ENCODE measurements at places on chromosomes 4 and X. TPM values are rescaled to one million over a fixed set of nuclear protein-coding genes. Genes with fewer than 3 reads are reported as not detected.

DNA sequence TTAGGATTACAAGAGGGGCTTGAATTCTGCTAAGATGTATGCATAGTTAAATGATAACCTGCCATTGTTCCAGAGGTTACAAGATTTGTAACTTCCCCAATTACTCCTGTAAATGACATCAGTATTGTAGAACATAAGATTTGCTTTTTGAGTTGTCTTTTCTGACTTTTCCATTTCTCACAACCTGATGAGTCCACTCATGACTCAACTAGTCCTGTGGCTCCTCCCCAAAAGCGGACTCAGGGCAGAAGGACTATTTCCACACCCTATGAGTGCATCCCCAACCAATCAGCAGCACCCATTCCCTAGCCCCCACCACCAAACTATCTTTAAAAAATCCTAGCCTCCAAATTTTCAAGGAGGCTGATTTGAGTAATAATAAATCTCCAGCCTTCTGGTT lies 54.7 kb downstream of the HOPX start:
- no peak for DNase-seq

DNA sequence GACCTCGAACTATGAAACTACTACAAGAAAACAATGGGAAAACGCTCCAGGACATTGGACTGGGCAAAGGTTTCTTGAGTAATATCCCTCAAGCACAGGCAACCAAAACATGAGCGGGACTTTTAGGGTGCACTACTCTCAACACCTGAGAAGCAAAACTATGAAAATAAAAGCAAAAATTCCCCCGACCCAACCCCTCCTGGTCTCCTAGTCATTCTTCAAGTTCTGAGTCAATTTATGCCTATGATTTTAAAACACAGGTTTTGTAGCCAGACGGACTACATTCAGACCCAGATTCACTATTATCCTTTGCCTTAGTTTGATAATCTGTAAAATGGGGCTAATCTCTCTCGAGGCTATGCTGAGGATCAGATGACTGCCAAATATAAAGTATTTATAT lies 97.0 kb downstream of the SOWAHB start:
- no peak for DNase-seq

- DNase-seq = no peak
These were observed 108.9 kb downstream of the USP46 start for GRCh38 chr4:52550186-52550585.

GRCh38 chr4:6776920-6777635 lies 5.4 kb upstream of the KIAA0232 start:
- DNase-seq = no peak

DNA sequence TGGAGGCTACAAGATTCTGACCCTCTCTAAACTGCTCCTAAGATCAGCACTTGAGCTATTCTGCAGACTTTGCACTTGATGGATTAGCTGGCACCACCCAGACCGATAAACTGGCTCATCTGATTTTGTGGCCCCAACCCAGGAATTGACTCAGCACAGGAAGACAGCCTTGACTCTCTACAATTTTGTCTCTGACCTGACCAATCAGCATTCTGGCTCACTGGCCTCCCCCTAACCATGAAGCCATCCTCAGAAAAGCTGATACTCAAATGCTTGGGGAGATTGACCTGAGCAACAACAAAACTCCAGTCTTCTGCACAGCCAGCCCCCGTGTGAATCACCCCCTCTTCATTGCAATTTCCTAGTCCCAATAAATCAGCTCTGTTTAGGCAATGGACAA lies 195.4 kb upstream of the PPP1R2C start:
- DNase-seq = no peak

DNA sequence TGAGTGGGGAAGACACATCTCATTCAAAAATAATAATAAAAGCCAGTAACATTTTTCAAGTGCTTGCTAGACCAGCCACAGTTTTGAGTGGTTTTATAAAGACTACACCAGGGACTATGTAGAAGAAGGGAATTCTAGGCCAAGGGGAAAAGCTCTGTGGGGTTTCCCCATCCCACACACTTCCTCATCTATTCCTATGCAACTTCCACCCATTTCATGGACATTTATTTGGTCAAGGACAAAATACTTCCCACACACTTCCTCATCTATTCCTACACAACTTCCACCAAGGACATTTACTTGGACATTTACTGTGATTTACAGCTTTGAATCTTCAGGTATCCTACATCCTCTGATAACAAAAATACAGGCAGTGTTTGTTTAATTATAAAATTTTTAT lies 86.5 kb upstream of the KLF3 start:
- DNase-seq = no peak

DNA sequence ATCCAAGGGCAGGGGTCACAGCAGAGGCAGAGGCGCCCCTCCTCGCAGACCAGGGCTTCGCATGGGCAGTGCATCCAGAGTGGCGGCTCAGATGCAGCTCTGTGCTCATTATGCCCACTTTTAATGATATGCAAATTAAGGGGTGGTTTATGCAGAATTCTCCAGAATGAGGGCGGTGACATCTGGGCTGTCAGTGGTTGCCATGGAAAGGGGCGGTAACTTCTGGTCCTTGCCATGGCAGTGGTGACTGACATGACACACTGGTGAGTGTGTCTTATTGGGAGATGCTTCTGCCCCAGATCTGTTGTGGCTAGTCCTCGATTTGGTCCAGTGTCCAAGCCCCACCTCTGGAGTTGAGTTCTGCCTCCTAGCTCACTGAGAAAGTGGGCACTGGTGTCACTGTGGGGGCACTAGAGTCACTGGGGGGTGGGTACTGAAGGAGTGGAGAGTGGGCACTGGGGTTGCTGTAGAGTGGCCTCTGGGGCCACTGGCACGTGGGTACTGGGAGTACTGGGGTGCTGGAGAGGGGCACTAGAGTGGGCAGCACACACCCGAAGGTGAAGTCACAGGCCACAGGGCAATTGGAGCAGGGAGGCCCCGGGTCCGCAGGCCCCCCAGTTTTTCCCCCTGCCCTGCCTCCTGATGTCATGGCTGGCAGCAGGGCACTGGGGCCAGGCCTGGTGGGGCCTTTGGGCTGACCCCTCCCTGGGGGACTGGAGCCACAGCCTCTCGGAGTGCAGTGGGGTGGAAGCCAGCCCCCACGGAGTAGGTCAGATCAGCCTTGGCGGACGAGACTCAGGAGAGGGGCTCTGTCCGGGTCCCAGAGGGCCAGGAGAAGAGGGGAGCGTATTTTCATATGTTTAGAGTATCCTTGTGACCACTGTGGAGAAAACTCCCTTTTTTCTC lies 98.6 kb upstream of the NKX1-1 start:
- no peak for DNase-seq

The F8 gene
- 2.3 TPM for total RNA-seq

DNA sequence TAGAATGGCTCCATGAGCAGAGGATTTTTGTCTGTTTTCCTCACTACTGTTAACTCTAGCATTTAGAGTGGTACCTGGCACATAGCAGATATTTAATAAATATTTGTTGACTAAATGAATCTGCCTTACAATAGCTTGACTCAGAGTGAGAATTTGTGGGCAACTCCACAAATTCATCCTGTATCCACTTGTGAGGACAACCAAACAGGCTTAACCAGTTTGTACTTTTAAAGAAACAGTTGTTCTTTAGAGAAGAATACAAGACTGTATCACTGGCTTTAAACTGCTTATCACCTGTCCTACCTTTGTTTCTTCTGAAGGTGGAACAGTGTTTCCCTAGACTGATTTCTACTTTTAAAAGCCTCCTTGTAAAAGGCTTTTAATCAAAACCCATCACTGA lies 141.3 kb upstream of the SH3RF1 start:
- no peak for DNase-seq

The BMP3 gene
- total RNA-seq = 0.40 TPM

GRCh38 chr4:3284734-3285557 lies 7.9 kb upstream of the RGS12 start:
- no peak for DNase-seq

DNA sequence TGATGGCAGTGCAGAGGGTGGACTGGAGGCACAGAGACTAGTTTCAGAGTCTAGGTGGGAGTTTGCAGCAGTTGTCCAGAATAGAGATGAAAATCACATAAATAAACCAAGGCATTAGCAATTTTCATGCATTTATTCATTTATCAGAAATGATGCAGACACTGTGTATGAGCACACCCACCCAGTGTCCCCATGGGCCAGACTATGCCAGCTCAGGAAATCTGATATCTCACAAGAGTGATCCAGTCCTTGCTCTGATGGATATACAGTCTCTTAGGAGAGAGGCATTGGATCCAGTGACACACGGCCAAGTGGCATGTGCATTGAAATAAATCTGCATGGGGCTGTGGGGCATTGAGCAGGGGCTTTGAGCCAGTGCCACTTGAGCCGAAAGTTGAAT lies 228.2 kb downstream of the FRMPD4 start:
- DNase-seq = no peak

The GAGE12F gene
- not detected for total RNA-seq

- DNase-seq = no peak
These were observed 447.5 kb downstream of the NKX6-1 start for GRCh38 chr4:84051639-84052038.

The AFP gene
- total RNA-seq = not detected

GRCh38 chr4:99979872-99980271 lies 29.8 kb upstream of the H2AZ1 start:
- DNase-seq = no peak

- no peak for DNase-seq
These were observed 11.3 kb upstream of the MYOZ2 start for GRCh38 chr4:119124352-119124751.

The GABRA4 gene
- not detected for total RNA-seq

Data from neural crest cell (in vitro differentiated cells).